ENCODE measurements at places on chromosomes 7 and 10.

DNA sequence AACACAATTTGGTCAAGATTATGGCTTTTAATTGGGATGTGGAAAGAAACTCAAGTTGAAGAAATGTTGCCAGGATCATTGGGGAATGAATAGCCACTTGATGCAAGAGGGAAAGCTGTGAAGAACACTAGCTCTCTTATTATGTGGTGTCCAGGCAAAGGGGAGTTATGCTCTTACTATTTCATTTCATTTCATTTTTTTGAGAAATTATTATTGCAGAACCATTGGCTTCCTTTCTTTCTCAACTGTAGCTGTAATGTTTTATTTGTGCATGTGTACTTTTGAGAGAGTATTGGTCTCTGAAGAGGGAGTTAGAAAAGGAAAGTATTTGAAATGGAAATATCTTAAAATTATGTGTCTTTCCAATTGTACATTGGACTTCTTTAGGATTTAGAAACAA lies 312.6 kb upstream of the BMPER start:
- DNase-seq = no peak

- no peak for DNase-seq
Measured at GRCh38 chr7:43458330-43459018, 124.4 kb upstream of the STK17A start.

- no peak for DNase-seq
Measured at GRCh38 chr7:131109011-131109758, 218.5 kb upstream of the MKLN1 start.

DNA sequence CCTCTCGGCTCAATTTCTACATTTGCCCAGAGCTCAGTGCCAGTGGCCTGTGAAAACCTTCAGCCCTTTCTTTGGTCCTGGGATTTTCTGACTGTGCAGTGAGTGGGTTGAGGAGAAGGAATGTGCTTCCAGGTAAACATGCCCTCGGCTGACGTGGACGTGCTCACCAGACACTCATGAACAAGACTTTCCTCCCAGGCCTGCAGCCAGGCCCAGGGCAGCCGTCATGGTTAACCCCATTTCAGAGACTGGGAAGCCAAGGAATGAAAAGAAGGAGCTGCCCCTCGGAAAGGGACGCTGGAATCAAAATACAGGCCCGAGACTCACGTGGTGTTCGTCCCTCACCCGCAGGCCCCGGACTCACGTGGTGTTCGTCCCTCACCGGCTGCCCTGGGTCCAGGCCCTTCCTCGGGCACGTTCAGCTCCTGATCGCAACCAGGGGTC lies 8.8 kb upstream of the CALML5 start:
- no peak for DNase-seq

GRCh38 chr7:149097088-149097487 lies 6.6 kb upstream of the ZNF786 start:
- DNase-seq = no peak

- no peak for DNase-seq
Measured at GRCh38 chr10:108427146-108427545, 1262.6 kb upstream of the SORCS1 start.

- no peak for DNase-seq
Measured at GRCh38 chr7:127322351-127322750, 69.6 kb upstream of the GRM8 start.

DNA sequence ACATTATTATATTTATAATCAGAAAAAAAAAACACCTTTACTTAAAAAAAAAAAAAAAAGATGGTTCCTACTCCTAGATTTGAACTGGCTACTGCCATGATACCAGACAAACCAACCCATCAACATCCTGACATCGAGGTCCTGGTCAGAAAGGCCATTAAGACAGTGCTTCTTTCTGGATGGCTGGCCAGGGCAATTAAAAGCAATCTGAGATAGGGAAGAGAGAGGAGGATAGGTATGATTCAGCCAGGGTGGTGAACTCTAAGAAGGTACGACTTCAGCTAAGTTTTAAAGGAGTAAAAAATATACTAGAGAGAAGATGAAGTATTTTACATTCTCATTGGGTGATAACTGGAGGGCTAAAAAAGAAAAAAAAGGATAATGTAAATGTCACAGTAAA lies 139.0 kb downstream of the DOCK4 start:
- DNase-seq = no peak

DNA sequence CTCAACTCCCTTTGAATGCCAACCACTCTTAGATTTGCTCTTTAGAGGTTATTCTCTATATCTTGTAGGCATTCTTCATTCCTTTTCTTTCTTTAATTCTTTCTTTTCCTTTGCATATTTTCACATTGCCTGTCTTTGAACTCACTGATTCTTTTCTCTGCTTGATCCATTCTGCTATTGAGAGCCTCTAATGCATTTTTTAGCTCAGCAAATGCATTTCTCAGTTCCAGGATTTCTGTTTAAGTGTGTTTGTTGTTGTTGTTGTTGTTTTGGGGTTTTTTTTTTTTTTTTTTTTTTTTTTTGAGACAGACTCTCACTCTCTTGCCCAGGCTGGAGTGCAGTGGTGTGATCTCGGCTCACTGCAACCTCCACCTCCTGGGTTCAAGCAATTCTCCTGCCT lies 71.6 kb downstream of the FBXL13 start:
- DNase-seq = no peak

DNA sequence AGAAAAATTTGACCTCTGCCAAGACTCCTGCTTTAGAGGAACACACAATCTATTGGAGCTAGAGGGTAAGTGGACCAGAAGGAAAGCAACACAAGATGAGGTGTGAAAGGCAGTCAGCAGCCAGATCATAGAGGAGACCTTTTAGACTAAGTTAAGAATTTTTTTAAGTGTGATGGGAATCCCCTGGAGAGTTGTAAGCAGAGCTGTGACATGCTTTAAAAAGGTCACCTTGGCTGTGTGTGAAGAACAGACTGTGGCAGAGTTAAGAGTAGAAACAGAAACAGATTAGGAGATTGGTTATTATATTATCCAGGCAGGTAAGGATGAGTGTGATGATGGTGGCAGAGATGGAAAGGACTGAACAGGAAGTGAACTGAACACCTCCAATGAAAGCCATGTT lies 23.5 kb downstream of the CPEB3 start:
- DNase-seq = no peak

Data from NCI-H1930 (cell line).